ENCODE measurements at places on chromosomes 4 and X.

- no peaks in the 10 kb centered on the region for H3K4me1 ChIP-seq
- no peak overlapping the region for H3K4me3 ChIP-seq
- no peak overlapping the region for H3K27ac ChIP-seq
Measured at GRCh38 chrX:15882704-15883539, 28.3 kb upstream of the AP1S2 start.

- no peak for DNase-seq
- H3K27me3 ChIP-seq = no peaks in the 10 kb centered on the region
- H3K27ac ChIP-seq = peak overlapping the region; percentile 80
- no peaks in the 10 kb centered on the region for H3K4me1 ChIP-seq
- H3K4me3 ChIP-seq = peak overlapping the region; percentile 70
- no peaks in the 10 kb centered on the region for H3K36me3 ChIP-seq
Measured at GRCh38 chrX:134460862-134461220, 876 bp downstream of the HPRT1 start.

DNA sequence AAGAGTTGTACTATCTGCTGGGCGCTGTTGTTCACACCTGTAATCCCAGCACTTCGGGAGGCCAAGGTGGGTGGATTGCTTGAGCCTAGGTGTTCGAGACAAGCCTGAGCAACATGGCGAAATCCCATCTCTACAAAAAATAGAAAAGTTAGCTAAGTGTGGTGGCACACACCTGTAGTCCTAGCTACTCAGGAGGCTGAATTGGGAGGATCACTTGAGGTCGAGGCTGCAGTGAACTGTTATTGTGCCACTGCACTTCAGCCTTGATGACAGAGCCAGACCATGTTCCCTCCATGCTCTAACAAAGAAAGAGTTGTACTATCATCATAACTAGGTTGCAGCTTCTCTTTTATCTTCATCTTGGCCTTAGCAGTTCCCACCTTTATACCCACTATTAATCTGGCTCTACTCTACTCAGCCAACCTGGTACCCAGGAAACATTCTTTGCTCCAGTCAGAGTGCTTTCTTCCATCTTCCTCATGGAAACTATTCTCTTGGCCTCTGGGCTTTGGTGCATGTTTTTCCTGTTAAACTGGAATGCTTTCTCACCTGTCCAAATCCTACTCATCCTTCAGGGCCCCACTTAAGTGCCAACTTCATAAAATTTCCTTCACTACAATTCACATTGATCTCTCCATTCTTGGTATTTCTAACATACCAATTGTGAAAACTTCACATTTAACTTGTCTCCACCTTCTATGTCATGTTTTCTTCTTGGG, 18.2 kb downstream of the FABP2 start:
- H3K4me1 ChIP-seq = no peaks in the 10 kb centered on the region
- H3K4me3 ChIP-seq = no peak overlapping the region
- no peak for DNase-seq

- H3K36me3 ChIP-seq = no peaks in the 10 kb centered on the region
- DNase-seq = no peak
- no peaks in the 10 kb centered on the region for H3K27me3 ChIP-seq
- no peak overlapping the region for H3K4me3 ChIP-seq
- H3K27ac ChIP-seq = no peak overlapping the region
Measured at GRCh38 chrX:101393530-101394305, 2.9 kb downstream of the RPL36A start.

DNA sequence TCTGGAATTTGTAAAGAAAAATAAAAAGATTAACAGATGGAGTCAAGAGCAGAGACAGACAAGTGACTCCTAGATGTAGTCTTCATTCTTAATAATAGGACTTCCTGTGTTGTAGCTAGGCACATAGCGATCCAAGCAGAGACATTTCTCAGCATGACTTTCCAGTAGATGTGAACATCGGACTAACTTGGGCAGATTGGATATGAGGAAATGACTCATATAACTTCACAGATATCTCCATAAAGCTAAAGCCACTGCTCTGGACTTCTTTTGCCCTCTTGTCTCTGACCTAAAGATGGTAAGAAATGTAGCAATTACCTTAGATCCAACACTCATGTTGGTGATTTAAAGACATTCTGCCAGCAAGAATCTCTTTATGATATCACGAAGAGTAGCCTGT, 131.7 kb downstream of the EPHA5 start:
- no peaks in the 10 kb centered on the region for H3K36me3 ChIP-seq
- DNase-seq = no peak
- H3K27me3 ChIP-seq = no peaks in the 10 kb centered on the region
- no peak overlapping the region for H3K4me3 ChIP-seq
- no peak overlapping the region for H3K27ac ChIP-seq
- H3K4me1 ChIP-seq = no peaks in the 10 kb centered on the region

DNA sequence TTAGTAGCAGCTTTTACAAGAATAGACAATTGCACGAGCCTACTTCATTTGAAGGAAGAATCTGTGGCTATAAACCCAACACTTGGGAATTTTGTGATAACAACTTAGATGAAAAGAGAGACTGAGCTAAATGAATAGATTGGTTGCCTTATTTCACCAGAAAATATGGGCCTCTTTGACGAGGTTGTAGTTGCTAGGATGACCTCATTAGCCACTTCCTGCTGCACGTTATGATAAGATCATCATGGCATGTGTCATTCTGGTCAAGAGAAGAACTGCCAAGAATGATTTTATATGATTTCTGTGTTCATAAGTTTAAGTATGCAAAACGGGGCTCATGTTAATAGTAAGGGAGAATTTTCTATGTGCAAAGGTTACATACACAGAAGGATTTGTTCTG, 321.9 kb upstream of the GIMD1 start:
- H3K36me3 ChIP-seq = no peaks in the 10 kb centered on the region
- H3K27ac ChIP-seq = no peak overlapping the region
- H3K4me1 ChIP-seq = no peaks in the 10 kb centered on the region
- no peaks in the 10 kb centered on the region for H3K27me3 ChIP-seq
- H3K4me3 ChIP-seq = no peak overlapping the region

DNA sequence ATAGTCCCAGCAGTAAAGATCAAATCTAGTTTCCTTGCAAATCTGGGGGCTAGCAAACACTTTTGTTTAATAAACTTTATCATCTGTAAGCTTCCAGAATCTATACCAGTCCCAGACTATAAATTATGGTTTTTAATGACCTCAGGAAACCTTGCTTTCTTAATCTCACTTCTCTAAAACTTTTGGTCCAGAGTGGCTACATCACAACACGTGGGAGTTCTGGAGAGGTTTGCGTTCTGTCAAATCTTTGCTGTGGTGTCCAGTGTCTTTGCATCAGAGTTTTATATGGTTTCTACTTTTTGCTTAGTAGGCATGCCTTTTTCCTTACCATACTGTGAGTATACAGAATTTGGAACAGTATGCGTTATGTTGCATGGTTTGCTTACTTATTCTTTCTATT, 193.9 kb downstream of the ANK2 start:
- H3K4me1 ChIP-seq = no peaks in the 10 kb centered on the region
- H3K4me3 ChIP-seq = no peak overlapping the region

DNA sequence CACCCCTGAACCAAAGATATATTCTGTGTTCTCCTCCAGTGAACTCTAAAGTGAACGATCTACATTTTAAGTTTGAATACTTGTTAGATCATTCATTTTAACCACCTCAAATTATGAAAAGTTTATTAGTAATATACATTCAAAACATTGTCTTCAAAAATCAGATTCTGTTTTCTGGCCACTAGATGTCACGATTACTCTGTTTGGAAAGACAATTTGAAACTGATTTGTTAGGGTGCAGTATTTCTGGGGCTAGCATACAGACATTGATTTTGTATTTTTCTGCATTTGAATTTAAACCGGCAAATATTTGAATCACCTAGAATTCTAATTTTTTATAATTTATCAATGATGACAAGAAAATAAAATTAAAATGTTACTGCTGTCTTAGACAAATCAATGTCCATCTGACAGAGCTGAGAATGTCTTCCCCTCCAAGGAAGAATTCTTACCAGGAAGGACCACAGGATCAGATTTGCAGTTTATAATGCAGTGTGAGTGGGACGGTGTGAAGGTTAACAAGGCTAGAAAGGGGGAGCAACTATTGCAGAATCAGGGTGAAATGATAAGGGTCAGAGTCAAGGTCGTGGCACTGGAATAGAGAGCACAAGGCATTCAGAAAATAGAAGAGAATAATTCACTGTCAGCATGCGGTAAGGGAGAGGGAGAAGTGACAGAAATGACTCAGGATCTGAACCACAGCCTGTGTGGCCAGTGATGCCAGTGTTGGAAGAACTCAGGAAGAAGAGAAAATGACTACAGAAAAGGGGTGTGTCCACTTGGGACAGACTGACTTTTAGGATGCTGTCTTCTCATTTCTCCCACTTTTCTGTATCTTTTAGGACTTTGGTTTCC, 91.6 kb downstream of the ANXA10 start:
- no peak overlapping the region for H3K4me3 ChIP-seq
- no peaks in the 10 kb centered on the region for H3K36me3 ChIP-seq
- no peak overlapping the region for H3K27ac ChIP-seq
- no peaks in the 10 kb centered on the region for H3K27me3 ChIP-seq
- no peak for DNase-seq

GRCh38 chrX:79138658-79139241, 5.7 kb upstream of the GPR174 start:
- DNase-seq = no peak
- no peaks in the 10 kb centered on the region for H3K4me1 ChIP-seq
- H3K27me3 ChIP-seq = no peaks in the 10 kb centered on the region
- no peaks in the 10 kb centered on the region for H3K36me3 ChIP-seq
- no peak overlapping the region for H3K4me3 ChIP-seq

DNA sequence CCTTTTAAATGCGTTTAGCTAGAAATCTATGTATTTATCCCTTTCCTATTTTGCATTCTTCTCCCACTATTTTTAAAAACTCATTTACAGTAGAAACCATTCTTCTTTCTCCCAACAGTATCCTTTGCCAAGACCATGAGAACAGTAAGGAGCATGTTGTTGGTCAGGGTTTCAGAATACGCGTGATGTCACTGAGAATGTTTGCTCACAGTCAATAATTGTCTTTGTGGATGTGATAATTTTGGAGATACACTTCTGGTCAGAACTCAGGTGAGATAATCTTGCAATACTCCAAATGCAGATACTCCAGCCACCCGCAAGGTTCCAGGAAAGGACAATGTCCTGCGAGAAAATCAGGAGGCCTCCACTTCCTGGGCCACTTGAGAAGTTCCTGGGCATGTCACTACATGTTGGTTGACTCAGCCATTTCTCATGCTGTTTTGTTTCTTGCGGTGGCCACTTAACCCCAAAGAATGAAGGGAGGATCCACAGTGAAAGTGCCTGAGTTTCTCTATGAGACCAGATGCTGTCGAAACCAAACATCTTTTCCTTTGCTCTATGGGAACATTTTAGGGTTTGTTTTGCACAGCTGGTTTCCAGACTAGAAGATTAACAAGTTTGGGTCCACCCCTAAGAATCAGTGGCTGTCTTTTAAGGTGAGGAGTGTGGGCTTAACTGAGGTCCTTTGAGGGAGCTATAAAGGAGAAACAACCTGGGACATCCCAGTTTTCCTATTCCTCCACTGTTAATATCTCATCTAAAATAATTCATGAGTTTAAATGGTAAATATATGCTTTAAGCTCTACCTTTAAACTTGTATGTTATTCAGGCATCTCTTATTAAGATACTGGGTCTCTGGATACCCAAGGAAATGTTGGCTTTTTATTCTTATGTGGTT, 116.0 kb downstream of the SOWAHB start:
- no peak overlapping the region for H3K4me3 ChIP-seq
- DNase-seq = no peak
- peaks cover 55% of the 10 kb centered on the region for H3K36me3 ChIP-seq
- no peaks in the 10 kb centered on the region for H3K4me1 ChIP-seq
- no peak overlapping the region for H3K27ac ChIP-seq

DNA sequence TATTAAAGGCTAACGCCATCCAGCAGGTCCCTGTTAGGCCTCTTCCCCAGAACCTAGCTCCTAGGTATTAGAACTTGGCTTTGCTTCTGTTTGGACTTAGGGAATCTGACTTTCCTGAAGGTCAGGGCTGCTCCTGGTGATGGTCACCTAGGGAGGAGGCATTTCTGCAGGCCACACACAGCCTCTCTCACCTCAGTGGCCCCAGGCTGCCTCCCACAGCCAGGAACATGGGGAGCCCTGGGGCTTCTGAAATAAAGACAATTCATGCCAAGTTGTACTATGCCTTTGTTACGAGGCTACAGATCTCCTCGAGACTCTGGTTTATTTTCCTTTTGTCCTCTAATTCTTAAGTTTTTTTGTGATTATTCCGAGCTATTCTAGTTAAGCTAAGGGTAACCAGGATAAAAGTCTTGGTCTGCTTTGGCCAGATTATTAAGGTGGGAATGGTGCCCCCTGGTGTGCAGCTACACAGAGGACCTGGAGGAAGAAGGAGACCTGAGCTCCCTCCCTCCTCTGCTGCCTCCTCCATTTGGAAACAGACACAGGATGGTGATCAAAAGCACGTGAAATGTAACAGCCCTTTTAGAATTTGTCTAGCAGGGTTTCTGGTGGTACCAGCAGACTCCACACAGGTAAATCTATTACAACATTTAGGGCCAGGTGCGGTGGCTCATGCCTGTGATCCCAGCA, 131.0 kb downstream of the DCLK2 start:
- H3K36me3 ChIP-seq = no peaks in the 10 kb centered on the region
- H3K27me3 ChIP-seq = no peaks in the 10 kb centered on the region
- peaks cover 4% of the 10 kb centered on the region for H3K4me1 ChIP-seq
- H3K4me3 ChIP-seq = no peak overlapping the region
- no peak overlapping the region for H3K27ac ChIP-seq
- DNase-seq = peak; percentile 85
